ENCODE measurements at places on chromosomes 4 and X. TPM values are rescaled to one million over a fixed set of nuclear protein-coding genes. Genes with fewer than 3 reads are reported as not detected.

LRRC66 gene
- 5.6 TPM for total RNA-seq

HPSE gene
- total RNA-seq: 0.75 TPM

IL1RAPL1 gene
- 0.32 TPM for total RNA-seq

TMEM47 gene
- total RNA-seq: 16.5 TPM

PLXNB3 gene
- 3.1 TPM for total RNA-seq

BTK gene
- total RNA-seq: 7.9 TPM

SLC49A3 gene
- total RNA-seq: 11.3 TPM

GPRIN3 gene
- total RNA-seq: 10.1 TPM

SHROOM2 gene
- 20.6 TPM for total RNA-seq

GAGE12E gene
- not detected for total RNA-seq

SPACA5B gene
- total RNA-seq: not detected

- DNase-seq: no peak
Measured at GRCh38 chrX:22430701-22431100, 158.0 kb downstream of the CBLL2 start.

DNA sequence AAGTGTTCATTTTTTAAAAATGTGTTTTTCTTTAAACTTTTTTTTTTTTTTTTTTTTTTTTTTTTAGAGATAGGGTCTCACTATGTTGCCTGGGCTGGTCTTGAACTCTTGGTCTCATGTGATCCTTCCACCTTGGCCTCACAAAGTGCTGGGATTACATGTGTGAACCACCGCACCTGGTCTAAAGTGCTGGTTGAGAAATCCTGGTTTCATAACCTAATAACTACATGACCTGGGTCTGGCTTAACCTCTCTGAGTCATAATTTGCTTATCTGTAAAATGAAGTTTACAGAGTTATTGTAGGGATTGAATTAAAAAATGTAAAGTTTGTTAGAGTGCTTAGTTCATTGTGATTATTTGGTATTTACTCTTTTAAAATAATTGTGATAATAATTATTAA is 5.2 kb downstream of the HSD17B13 start:
- no peak for DNase-seq

GRCh38 chr4:90120037-90120436 is 7.2 kb upstream of the CCSER1 start:
- DNase-seq: no peak

DNA sequence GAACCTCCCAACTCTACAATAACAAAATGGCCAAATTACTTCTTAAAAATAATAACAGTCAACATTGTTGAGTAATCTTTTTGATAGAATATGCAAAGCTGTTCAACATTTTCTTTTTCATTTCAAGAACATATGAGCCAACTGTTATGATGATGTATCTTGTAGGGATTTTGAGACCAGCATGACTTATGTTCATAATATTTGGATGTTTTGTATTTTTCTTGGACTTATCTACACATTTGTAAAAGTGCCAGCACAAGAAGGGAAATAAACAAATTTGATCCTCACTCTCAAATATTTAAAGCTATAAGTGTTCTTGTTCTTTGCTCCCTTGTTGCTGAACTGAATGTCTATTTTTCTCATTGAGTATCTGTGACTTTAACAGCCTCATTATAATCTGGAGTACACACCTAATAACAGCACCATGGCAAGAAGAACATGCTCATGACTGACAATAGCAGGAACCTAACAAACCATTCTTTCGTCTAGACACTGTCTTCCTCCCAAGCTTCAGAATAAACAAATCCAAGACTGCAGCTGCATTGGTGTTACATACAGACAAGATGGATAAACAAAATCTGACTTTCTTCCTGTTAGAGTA is 1049.7 kb downstream of the FAT4 start:
- DNase-seq: no peak

GRCh38 chr4:34181311-34181841 is 2062.9 kb downstream of the ARAP2 start:
- DNase-seq: no peak

DNA sequence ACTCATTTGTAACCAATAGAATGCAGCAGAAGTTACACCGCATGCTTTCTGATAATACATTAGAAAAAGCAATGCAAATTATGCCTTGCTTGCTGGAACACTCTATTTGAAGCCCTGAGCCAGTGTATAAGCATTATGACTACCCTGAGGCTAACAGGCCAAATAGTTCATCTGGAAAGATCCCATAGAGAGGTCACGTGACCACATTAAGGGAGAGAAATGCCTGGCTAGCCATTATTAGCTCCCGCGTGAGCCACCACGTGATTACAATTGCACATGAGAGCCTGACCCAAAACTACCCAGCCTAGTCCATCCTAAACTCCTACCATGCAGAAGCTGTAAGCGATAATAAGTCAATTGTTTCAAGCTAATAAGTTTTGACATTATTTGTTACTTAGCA is 472.9 kb upstream of the GALNTL6 start:
- no peak for DNase-seq

- no peak for DNase-seq
Measured at GRCh38 chr4:10075158-10075863, 41.3 kb downstream of the WDR1 start.

DNA sequence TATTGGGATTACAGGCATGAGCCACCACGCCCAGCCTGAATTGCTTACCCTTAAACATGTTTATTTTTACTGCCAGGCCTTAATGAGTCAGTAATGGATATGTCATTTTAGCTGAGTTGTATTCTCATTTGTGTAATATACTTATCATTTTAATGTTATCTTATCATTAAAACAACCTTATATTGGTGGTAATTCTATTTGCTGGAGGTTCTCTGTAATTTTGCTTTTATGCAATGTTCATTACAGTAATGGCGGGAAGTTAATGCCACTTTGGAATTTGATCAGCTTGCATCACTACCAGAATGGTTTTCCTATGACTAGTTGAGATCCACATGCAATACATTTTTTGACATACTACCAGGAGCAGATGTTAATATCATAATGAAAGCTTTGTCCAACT is 6.3 kb upstream of the PGAM4 start:
- no peak for DNase-seq

GRCh38 chrX:153830640-153831428 is 490 bp upstream of the PDZD4 start:
- no peak for DNase-seq

- DNase-seq: peak; percentile 28
Measured at GRCh38 chrX:3811331-3812311, 98.2 kb upstream of the PRKX start.

DNA sequence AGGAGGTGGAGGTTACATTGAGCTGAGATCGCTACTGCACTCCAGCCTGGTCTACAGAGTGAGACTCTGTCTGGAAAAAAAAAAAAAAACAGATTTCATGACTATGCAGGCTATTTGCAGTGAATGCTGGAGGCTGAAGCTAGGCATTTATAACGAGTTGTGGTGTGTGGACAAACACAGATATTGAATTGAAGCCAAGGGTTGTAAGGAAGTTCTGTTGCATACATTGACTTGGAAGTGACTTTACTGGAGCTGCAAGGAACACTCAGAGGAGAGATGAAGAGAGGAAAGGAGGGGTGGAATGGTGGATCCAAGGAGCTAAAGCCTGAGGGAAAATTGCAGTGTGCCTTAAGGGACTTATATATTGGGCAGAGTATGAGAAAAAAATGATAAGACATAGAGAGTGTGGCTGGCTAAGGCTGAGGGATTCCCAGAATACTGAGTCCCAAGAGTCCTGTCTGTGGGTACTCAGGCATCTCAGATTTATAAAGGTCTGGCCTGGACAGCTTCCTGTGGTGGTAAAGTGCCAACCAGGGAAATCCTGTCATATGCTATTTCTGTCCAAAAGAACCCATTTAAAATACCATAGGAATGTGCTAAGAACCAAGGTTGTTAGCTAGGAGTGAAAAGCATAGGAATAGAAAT is 87.8 kb upstream of the GUCY1A1 start:
- no peak for DNase-seq

GRCh38 chrX:127302841-127303240 is 483.3 kb downstream of the PRR32 start:
- no peak for DNase-seq

GRCh38 chrX:49901048-49901447 is 21.3 kb upstream of the CLCN5 start:
- DNase-seq: no peak

- DNase-seq: no peak
Measured at GRCh38 chr4:125432078-125432477, 117.3 kb downstream of the FAT4 start.
